RPMI7951 (cell line): ENCODE measurements at places on chromosomes 13 and 19. TPM values are rescaled to one million over a fixed set of nuclear protein-coding genes. Genes with fewer than 3 reads are reported as not detected.

GRCh38 chr19:51036519-51036918, 1.7 kb upstream of the KLK12 start:
- no peak for DNase-seq

GRCh38 chr13:50593207-50593606, 250.3 kb downstream of the DLEU7 start:
- DNase-seq = peak; percentile 11

DNA sequence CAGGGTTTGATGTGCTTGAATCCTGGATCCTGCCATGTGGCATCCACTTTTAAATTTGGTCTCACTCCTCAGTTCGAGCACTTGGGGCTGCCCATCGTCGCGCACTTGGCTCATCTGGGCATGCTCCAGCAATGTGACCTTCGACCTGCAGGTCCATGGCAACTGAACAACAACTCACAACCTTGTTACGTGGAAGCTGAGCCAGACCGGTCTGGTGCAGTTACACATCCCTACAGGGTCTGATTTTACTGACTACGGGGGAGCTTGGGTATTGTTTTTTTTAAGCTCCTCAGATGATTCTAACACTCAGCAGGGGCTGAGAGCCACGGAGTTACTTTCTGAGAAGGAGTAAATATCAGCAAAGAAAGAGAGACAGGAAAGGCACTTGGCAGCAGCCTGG, 769.6 kb downstream of the UQCRFS1 start:
- DNase-seq = no peak

GRCh38 chr13:43769529-43769928, 17.2 kb downstream of the ENOX1 start:
- DNase-seq = no peak

GRCh38 chr19:29478578-29479565, 46.9 kb upstream of the VSTM2B start:
- DNase-seq = no peak

DNA sequence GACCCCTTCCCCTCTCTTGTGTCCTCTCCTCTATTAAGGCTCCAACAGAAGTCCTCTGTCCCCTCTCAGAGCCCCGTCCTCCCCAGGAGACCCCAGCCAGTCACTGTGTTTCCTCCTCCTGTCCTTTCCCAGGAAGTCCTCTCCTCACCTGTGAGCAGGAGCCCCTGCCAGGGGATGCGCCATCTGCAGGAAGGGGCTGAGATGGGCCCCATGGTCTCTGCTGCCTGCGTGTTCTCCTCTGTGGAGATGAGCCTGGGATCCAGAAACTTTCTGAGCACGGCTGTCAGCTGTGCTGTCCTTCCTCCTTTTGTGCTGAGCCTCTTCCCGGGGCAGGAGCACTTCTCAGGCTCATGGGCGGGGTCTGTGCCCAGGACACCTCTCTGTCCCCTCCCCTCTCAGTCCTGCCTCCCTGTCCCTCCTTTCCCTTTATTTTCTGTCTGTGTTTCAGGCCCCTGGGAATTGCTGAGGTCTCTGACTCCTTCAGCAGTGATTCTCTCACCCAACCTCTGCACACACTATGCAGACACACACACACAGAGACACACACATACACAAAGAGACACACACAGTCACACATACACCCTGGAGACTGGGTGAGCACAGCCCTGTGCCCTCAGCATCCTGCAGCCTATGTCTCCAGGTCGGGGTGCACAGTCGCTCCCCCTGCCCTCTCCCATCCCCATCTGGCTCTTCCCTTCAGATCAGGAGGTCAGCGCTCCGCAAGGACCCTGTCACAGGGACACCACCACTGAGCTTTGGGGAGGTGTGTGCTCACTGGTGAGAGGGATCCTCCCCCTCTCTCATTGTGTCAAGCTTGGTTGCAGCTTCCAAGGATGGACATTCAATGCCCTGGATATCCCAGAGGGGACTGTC, at the start of gene CEACAM8:
CEACAM8 (minus strand) TSS at position 308 of the 873 bp plus-strand sequence; CDS start at position 212, 96 bp downstream.
- DNase-seq = no peak

DNA sequence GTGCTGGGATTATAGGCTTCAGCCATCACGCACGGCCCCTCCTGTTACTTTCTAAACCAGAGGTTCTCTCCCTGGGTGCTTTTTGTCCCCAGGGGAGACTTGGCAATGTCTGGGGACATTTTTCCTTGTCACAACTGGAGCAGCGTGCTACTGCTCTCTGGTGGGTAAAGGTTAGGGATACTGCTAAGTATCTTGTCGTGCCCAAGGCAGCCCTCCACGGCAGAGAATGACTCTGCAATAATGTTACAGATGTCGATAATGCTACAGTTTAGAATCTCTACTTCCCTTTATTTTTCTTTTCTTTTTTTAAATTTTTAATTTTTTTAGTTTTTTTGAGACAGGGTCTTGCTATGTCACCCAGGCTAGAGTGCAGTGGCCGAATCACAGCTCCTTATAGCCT, 38.0 kb downstream of the ADGRE1 start:
- DNase-seq = peak; percentile 14

GRCh38 chr13:79457390-79457789, 23.6 kb upstream of the NDFIP2 start:
- DNase-seq = no peak

DNA sequence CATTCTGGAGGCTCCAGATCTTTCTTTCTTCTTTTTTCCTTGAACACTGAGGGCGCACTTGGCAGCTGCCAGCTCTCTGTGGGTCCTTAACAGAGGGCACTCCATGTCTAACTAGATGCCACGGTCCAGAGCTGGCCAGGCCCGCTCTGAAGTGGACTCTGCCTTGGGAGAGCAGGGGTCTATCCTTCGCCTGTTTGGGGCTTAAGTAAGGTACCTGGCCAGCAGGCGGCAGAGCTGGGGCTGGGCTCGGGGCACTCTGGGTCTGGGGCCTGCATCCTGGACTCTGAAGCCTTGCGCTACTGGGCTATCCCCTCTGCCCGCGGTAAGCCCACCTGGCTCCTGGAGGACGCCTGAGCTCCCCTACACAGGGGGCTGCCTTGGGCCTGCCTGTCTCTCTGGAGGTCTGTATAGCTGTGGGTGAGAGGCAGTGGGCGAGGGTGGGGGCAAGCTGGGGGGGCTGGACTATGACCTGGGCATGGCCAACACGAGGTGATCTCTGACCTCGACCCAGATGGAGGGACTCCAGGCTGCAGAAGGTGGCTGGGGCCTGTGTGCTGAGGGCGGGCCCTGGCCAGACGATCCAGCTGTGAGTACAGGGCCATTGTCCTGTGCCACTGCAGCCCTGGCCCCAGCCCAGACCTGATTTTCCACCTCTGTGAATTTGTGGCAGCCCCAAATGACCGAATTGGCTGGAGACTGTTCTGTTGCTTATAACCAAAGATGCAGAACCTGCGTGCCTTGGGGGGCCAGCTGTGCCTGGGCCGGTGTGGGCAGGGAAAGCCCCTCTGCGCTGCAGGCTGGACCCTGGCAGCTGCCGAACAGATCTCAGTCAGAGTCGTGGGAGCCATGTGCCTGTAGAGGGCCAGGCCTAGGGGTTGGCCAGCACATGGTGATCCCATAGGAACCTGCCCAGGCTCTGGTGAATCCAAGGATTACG, 26.5 kb downstream of the CEBPG start:
- no peak for DNase-seq

DNA sequence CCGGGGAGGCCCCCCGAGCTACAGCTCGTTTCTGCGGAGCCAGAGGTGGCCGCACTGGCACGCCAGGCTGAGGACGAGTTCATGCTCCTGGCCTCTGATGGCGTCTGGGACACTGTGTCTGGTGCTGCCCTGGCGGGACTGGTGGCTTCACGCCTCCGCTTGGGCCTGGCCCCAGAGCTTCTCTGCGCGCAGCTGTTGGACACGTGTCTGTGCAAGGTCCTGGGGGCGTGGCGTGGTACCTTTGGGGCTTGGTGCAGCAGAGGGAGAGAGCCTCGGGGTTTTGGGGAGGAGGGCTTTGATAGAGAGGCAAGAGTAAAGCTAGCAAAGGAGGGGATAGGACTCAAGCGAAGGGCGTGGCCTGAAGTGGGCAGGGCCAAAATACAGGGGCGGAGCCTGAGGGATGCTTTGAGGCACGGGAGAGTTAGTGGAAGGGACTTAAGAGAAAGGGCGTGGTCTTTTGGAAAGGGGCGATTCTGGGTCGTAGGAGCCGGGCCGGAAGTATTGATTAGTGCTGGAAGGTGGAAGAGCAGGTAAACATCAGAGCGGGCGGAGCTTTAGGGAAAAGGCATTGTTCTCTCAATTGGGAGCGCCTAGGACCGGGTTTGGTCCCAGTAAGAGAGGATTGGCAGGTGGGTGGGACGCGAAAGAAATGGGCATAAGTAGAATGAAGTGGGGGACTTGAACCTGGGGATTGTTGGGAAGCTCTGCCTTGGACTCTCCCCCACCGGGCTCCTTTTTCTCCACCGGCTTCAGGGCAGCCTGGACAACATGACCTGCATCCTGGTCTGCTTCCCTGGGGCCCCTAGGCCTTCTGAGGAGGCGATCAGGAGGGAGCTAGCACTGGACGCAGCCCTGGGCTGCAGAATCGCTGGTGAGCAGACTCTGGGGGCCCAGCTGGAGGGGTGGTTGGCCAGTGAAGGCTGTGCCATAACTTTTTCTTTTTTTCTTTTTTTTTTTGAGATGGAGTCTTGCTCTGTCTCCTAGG, 1.2 kb downstream of the PPM1N start:
- peak; percentile 52 for DNase-seq

- peak; percentile 4 for DNase-seq
Measured at GRCh38 chr13:109818886-109819285, 32.5 kb upstream of the IRS2 start.

GRCh38 chr19:34241513-34242337, 12.6 kb upstream of the GARRE1 start:
- no peak for DNase-seq

DNA sequence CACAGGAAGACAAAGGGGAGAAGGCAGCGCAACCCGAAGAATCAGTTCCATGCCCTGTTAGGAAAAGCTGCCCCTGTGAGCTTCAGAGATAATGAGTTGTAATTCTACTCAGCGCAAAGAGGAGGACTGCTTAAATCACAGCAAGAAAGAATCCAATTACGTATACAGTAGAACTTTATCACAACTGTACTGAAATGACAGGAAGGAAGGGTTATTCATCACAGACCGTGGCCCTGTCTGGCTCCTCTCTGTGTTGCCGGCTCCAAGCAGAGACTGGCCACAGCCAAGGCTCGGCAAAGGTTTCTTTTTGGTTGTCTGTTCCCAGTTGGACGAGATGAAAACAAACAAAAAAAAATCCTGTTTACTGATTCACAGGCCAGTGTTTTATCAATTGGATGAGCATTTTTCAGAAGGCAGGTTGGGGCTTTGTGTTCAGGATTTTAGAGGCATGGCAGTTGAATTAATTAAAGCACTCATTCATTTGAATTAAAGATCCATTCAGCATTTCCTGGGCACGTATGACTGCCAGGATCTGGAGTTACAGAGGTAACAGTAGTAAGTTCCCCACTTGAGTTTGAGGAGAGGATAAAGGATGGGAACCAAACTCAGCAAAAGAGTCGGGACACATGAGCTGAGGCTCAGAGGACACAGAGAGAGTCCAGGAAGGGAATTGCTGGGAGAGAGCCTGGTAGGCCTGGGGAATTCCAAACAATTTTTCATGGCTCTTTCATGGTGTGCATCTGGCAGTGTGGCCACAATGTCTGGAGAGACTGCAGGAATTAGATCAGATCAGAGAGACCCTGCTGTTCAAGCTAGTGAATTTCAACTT, 341.0 kb downstream of the DNAJC15 start:
- DNase-seq = peak; percentile 24

- no peak for DNase-seq
Measured at GRCh38 chr19:16587833-16588823, 15.9 kb upstream of the SLC35E1 start.

- no peak for DNase-seq
Measured at GRCh38 chr13:48549658-48550057, 16.8 kb upstream of the RCBTB2 start.

Gene ACER1
- total RNA-seq = not detected in 2 replicates

Gene PSG11
- 0.29 TPM in 1 of 2 replicates, not detected in the other for total RNA-seq

Gene PDE4A
- 1.3 and 2.0 TPM in 2 replicates for total RNA-seq

Gene NAT14
- total RNA-seq = 18.5 and 25.3 TPM in 2 replicates

Gene C19orf67
- total RNA-seq = 0.59 TPM in 1 of 2 replicates, not detected in the other

Gene NCR1
- total RNA-seq = not detected in 2 replicates

Gene CLEC11A
- 149 and 186 TPM in 2 replicates for total RNA-seq

Gene LILRA2
- not detected in 2 replicates for total RNA-seq

Gene CCDC70
- total RNA-seq = not detected in 2 replicates

Gene LHB
- 0.68 TPM in 1 of 2 replicates, not detected in the other for total RNA-seq

Gene PRSS57
- total RNA-seq = not detected in 2 replicates

Gene RXFP2
- total RNA-seq = 1.1 and 1.2 TPM in 2 replicates

Gene SLITRK1
- total RNA-seq = under 0.01 and 0.12 TPM in 2 replicates
